ENCODE measurements at places on chromosomes 1 and 21.
A peak's percentile ranks its signal among the peaks of the same experiment; 100 is the strongest.

DNA sequence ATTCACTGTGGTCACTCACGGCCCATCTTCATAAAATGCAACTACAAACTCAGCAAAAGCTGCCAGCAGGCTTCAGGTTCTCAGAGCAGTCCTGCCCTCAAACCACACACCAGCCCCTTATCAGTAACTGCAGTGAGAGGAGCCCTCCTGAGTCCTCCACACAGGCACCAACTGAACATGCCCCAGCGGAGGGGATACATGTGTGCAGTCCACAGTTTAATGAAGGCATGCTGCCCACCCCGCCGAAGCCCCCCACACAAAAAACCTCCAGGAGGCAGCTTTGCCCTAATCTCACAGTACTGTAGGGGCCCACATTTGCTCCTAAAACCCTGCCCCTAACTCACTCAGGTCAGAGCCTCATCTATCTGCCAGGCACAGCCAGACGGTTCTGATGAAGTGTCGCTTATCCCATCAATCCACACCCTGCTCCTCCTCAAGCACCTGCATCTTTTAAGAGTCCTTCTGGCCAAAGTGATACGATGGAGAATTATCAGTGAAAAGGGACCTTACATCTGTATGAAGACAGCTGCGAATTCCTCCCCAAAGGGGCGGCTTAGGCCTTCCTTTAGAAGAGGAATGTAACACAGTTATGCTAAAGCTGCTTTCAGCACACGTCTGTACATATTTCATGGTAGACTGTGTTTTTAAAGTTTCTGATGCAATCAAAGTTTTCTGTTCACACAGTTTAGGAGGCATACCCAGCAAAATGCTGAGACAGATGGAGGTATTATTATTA is 3.5 kb downstream of the ABCB10 start:
- peaks cover 56% of the 10 kb centered on the region for H3K4me1 ChIP-seq
- no peaks in the 10 kb centered on the region for H3K36me3 ChIP-seq
- H3K27me3 ChIP-seq, result no peaks in the 10 kb centered on the region
- H3K27ac ChIP-seq, result no peak overlapping the region

DNA sequence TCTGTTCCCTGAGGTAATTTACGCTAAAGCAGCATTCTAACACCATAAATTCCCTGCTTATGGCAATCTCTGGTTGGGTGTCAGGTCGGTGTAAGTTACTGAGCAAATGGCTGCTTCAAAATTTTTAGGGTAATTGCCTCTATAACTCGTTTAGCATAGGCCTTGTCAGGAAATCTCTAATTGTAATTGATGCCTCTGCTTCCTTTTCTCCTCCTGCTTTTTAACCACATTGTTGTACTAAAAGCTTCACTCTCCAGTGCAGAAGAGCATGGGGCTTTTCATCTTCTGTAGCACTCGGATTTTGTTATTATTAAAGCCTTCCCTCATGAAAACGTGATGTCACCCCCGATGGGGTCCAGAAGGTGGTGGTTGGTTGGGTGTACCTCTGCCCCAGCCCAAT is 141.6 kb upstream of the NBPF11 start:
- no peak overlapping the region for H3K4me3 ChIP-seq
- peaks cover 2% of the 10 kb centered on the region for H3K27me3 ChIP-seq
- H3K36me3 ChIP-seq, result peaks cover 6% of the 10 kb centered on the region
- no peaks in the 10 kb centered on the region for H3K4me1 ChIP-seq
- DNase-seq, result no peak

DNA sequence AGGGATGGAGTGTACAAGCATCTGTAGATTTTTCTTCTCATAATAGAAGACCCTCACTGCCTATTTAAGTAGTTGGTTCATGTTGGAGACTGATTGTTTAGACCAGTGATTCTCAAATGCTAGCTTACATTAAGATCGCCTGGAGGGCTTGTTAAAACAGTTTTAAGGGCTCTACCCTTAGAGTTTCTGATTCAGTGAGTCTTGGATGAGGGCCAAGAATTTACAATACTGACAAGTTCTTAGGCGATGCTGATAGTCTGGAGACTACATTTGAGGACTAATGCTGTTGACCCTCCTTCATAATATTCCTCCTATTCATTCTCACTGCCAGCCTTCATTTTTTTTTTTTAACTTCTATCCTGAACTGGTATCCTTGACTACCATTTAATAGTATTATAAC is 15.2 kb upstream of the AGO3 start:
- H3K27ac ChIP-seq, result no peak overlapping the region
- H3K4me1 ChIP-seq, result no peaks in the 10 kb centered on the region
- peaks cover 17% of the 10 kb centered on the region for H3K36me3 ChIP-seq
- no peak overlapping the region for H3K4me3 ChIP-seq
- H3K27me3 ChIP-seq, result no peaks in the 10 kb centered on the region
- no peak for DNase-seq

- peaks cover 25% of the 10 kb centered on the region for H3K4me1 ChIP-seq
- H3K27me3 ChIP-seq, result no peaks in the 10 kb centered on the region
- H3K27ac ChIP-seq, result no peak overlapping the region
- DNase-seq, result no peak
- no peak overlapping the region for H3K4me3 ChIP-seq
- H3K36me3 ChIP-seq, result peaks cover 11% of the 10 kb centered on the region
Observed at GRCh38 chr21:25931765-25932164, 197.0 kb downstream of the GABPA start.

- H3K4me3 ChIP-seq, result no peak overlapping the region
- no peak for DNase-seq
- no peaks in the 10 kb centered on the region for H3K36me3 ChIP-seq
- H3K27ac ChIP-seq, result no peak overlapping the region
- H3K4me1 ChIP-seq, result no peaks in the 10 kb centered on the region
Observed at GRCh38 chr1:239467730-239468129, 81.4 kb downstream of the CHRM3 start.

GRCh38 chr1:102470767-102471166 is 474.0 kb upstream of the OLFM3 start:
- H3K4me1 ChIP-seq, result no peaks in the 10 kb centered on the region
- H3K27me3 ChIP-seq, result peaks cover 2% of the 10 kb centered on the region
- H3K27ac ChIP-seq, result no peak overlapping the region
- no peak overlapping the region for H3K4me3 ChIP-seq

DNA sequence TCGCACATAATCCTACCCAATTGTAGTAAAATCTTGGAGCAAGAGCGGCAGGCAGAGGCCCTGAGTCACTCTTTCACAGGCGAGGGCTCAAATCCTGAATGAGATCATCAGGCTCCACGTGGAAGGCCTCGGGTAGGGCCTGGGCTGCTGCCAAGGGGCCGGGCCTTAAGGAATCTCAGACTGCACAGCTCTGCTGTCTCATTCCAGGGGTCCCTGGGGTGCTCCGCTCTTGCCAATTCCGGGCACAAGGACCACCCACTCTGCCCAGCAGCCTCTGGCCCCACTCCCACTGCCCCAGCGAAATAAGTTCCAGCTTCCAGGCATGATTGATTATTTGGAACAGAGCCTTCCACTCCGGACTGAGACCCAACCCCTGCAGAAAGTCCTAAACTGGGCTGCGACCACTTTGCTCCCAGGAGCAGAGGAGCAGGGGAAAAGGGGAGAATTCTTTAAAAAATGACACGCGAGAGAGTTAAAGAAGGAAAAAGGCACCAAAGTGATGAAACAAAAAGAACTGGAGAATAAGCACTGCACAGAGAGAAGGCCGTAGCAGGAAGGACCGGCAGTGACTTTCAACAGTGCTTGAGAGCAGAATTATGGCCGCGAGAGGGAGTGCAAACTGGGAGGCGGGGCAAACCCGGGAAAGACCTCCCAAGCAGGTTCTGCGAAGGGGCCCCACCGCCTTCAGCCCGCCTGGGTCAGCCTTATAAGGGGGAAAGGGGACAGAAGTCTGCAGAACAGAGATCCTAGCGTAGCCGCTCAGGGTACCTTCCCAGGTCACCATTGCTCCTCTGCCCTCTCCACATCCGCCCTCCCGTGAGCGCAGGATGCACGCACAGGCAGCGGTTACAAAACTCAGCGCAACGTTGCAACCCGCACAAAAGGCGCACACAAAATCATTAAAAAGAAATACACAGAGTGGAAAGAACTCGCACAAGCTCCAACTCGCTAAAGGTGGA is 2.0 kb downstream of the ADAMTS1 start:
- peaks cover 6% of the 10 kb centered on the region for H3K27me3 ChIP-seq
- H3K4me1 ChIP-seq, result peaks cover 59% of the 10 kb centered on the region
- peak overlapping the region; percentile 99 for H3K27ac ChIP-seq
- H3K36me3 ChIP-seq, result peaks cover 22% of the 10 kb centered on the region

GRCh38 chr1:214321705-214322453 is 40.9 kb downstream of the SMYD2 start:
- peaks cover 28% of the 10 kb centered on the region for H3K4me1 ChIP-seq
- DNase-seq, result no peak
- H3K36me3 ChIP-seq, result peaks cover 28% of the 10 kb centered on the region
- H3K27me3 ChIP-seq, result no peaks in the 10 kb centered on the region
- H3K27ac ChIP-seq, result no peak overlapping the region
- H3K4me3 ChIP-seq, result no peak overlapping the region

GRCh38 chr1:109249654-109250401 is 489 bp downstream of the CELSR2 start:
- peaks cover 50% of the 10 kb centered on the region for H3K4me1 ChIP-seq
- H3K27ac ChIP-seq, result no peak overlapping the region
- peak overlapping the region; percentile 74 for H3K4me3 ChIP-seq
- H3K27me3 ChIP-seq, result no peaks in the 10 kb centered on the region
- H3K36me3 ChIP-seq, result peaks cover 16% of the 10 kb centered on the region

DNA sequence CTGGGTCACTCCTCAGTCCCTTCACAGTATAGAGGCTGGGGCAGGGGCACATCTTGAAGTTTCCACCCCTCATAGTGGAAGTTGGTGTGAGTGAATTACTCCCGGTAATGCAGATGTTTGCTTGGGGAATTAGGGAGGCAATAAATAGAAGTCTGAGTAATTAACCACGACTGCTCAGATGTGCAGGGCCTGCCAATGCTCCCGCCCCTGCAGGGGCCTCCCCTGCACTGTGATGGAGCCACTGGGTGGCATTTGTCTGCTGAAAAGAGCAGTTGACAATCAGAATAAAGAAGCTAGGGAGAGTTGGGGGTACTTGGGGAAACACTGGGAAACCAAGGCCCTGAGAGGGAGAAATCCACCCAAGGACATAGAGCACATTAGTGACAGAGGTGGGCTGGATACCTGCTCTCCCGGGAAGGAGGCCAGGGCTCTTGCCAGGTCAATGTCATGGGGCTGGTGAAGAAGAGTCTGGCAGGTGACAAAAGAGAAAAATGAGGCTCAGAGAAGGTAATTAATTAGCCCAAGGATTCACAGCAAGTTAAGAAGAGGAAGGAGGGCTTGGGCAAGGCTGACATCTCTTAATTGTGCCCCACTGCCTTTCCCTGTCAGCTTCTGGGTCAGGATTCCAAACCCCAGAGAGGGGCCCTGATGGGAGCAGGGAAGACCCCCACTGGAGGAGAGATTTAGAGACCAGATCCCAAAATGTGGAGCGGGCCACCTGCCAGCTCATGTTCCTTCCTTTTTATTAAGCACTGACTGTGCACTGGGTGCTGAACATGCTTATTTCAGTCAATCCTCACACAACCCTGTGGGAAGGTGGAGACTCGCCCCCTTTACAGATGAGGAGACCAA is 436.2 kb downstream of the MATN1 start:
- peaks cover 23% of the 10 kb centered on the region for H3K27me3 ChIP-seq
- DNase-seq, result no peak
- no peaks in the 10 kb centered on the region for H3K36me3 ChIP-seq
- H3K4me1 ChIP-seq, result no peaks in the 10 kb centered on the region

DNA sequence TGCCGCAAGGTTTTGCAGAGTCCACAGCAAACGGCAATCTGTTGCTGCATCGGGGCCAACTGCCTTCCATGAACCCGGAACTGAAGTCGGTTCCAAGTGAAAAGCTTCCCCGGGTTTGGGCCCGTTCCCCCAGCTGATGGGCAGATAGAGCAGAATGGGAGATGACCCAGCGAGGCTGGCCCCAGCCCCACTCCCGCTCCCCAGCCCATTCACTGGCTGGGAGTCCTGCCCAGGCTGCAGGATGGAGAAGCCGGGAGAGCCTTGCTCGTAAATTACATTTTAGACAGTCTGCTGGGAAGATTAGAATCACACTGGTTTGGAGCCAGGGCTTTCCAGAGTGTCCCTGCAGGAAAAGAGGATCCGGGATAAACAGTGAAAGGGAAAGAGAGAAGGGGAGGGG is 31.6 kb upstream of the PAX7 start:
- H3K4me3 ChIP-seq, result no peak overlapping the region
- no peaks in the 10 kb centered on the region for H3K4me1 ChIP-seq
- H3K27me3 ChIP-seq, result peaks cover 61% of the 10 kb centered on the region
- H3K36me3 ChIP-seq, result no peaks in the 10 kb centered on the region

GRCh38 chr1:5502311-5503194 is 489.7 kb downstream of the NPHP4 start:
- no peaks in the 10 kb centered on the region for H3K36me3 ChIP-seq
- no peak overlapping the region for H3K27ac ChIP-seq
- DNase-seq, result no peak
- no peaks in the 10 kb centered on the region for H3K4me1 ChIP-seq
- no peaks in the 10 kb centered on the region for H3K27me3 ChIP-seq

GRCh38 chr1:83641206-83641658 is 357.7 kb downstream of the TTLL7 start:
- peaks cover 20% of the 10 kb centered on the region for H3K4me1 ChIP-seq
- peak overlapping the region; percentile 85 for H3K27ac ChIP-seq
- no peaks in the 10 kb centered on the region for H3K27me3 ChIP-seq
- DNase-seq, result no peak

DNA sequence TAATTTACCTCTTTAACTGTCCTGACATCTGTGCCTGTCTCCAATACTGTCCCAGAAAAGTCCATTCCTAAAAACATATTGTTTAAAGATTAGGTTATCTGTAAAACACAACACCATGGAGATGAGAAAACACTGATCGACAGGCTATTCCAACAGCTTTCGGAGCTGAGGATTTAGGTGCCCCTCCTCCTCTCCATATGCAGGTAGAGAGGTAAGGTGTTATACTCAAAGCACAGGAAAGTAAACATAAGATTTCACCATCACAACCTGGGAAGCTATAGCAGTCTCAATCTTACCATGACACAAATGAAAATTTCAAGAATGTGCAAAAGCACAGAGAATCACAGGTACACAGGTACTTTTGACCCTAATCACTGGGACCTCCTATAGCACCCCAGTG is 60.9 kb upstream of the RASAL2 start:
- H3K36me3 ChIP-seq, result no peaks in the 10 kb centered on the region
- H3K27me3 ChIP-seq, result no peaks in the 10 kb centered on the region
- H3K27ac ChIP-seq, result no peak overlapping the region
- H3K4me3 ChIP-seq, result no peak overlapping the region
- no peaks in the 10 kb centered on the region for H3K4me1 ChIP-seq

DNA sequence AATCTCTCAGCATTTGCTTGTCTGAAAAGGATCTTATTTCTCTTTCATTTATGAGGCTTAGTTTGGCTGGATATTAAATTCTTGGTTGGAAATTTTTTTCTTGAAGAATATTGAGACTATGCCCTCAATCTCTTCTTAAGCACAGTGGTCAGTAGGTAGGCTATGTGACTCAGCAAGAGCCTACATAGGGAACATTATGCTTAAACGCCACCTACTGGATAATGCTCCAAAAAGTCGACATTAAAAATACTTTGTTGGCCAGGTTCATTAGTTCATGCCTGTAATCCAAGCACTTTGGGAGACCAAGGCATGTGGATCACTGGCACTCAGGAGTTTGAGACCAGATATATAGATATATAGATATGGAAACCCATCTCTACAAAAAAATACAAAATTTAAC is 678.0 kb upstream of the USP24 start:
- H3K27me3 ChIP-seq, result no peaks in the 10 kb centered on the region
- no peak overlapping the region for H3K27ac ChIP-seq
- no peaks in the 10 kb centered on the region for H3K4me1 ChIP-seq
- no peak for DNase-seq
- H3K36me3 ChIP-seq, result peaks cover 13% of the 10 kb centered on the region

Data from neural crest cell (in vitro differentiated cells).